ENCODE measurements at places on chromosomes 13 and 19.

- no peak for DNase-seq
These were observed 26.0 kb upstream of the UBAC2 start for GRCh38 chr13:99174533-99175100.

DNA sequence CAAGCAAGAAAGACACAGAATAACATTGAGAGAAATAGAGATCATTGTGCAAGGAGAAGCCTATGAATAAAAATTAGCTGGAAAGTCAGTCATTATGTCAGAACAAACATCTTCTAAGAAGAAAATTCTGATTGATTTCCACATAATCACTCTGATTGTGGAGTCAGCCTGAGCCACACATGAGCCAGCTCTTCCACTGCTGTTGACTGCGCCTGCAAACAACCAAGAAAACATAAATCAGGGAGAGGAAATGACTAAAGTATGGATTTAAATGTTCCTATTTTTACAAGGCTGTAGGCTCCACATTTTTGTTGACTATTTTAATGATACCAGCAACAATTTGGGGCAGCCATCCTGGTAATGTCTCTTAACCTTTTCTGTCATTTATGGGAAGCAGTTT lies 962.3 kb downstream of the EFNB2 start:
- no peak for DNase-seq

- no peak for DNase-seq
These were observed 97.9 kb downstream of the GGACT start for GRCh38 chr13:100490692-100491091.

- no peak for DNase-seq
These were observed 3.5 kb downstream of the SPINT2 start for GRCh38 chr19:38267761-38268483.

DNA sequence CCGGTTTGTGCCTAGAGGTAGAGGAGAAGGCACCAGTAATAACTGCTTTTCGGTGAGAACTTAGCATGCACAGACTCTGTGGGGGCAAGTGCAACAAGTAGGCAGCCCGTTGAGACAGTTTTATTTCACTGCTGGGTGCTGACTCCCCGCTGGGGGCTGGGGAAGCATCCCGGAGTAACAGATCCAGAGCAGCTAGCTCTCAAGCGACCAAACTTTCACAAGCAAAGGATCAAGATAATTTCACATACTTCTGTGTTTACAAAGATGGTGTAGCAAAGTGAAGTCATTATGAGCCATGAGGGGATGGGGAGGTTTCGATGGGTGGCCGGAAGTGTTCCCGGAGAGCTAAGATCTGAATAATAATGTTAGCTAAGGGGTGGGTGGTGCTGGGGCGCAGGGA lies 2.8 kb downstream of the NACC1 start:
- DNase-seq, result no peak

DNA sequence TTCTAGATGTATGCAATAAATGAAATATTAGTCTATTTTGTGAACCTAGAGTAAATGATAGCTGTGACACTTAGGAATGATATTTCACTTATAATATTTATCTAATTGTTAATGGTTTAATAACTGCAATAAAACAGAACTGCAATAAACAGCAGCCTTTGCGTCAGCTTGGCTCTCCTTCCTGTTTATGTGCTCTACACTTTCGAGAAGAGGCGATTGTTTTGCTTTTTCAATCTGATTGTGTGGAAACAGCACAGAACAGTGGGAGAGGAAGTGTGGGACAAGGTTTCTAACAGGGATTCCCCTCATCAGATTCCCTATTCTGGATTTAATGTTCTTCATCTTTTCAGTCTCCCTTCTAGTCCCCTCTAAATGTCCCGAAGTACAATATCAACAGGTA lies 17.3 kb upstream of the TRPC4 start:
- no peak for DNase-seq

DNA sequence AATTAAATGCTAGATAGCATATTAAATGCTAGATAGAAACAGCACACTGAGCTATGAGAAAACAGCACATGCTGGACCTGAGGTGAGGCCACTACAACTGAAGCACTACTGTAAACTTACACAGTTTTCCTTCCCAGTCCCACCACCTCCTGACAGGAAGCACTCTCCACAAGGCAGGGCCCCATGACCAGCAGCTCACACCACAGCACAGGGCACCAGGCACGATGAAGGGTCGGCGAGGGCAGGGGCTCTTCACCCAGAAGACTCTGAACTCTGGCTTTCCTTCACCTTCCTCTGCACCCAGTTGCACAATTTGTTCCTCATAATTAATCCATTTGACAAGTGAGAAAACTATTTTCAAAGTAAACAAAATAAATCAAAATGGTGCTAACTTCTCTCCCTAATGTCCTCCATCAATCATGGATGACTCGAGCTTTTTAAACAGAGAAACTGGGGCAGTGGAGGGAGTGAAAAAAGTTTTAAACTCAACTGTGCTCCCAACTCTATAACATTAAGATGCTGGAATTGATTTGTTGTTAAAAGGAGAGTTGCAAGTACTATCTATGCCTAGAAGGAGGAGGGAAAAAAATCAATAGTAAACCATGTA lies 568.7 kb downstream of the UQCRFS1 start:
- no peak for DNase-seq

DNA sequence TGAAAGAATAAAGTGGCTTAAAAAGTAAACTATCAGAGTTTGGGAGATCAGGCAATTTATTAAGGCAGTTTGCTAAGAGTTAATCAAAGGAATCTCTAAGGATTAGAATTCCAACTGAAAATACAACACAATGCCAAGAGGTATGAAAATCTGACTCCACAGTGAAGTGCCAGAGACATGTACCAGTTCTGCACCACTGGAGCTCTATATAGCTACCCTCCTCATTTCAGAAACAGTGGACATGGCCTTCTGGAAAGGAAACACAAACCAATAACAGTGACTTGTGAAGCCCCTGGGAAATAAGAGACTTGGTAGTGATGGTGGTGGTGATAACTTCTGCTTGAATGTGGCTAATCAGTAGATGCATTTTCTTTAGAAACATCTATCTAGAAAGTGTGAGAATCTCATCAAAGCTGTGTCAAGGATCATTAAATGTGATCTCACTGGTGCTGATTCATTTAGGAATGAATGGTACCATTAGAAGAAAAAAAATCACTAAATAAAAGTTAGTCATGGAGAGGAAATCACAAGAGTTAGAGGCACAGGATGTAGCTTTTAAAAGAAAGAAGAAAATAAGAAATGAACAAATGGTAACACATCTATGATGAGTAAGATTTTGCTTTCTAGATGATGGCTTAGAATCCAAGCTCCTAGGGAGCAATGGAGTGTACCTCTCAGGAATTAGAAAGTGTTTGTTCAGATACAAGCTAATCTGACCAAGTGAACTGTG lies 20.1 kb upstream of the N4BP2L1 start:
- no peak for DNase-seq

GRCh38 chr13:108495646-108496361 lies 133.6 kb upstream of the MYO16 start:
- DNase-seq, result no peak

DNA sequence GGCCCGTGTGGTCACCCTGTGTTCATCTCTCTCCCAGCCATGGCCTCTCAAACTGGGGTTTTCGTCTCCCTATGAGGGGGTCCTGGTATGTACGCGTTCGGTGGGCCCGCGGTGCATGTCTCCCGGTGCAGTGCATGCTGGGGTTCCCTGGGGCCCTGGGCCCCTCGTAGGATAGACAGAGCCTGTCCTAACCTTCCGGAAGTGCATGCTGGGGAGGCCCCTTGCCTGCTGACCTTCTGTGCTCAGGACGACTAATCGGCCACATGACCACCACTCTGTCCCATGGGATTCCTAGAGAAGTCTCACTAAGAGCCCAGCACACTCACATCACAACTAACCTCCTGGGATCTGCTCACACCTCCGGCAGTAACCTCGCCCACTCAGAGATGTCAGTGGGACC lies 4.9 kb upstream of the USE1 start:
- DNase-seq, result no peak

GRCh38 chr13:44713788-44714469 lies 137.8 kb upstream of the TSC22D1 start:
- no peak for DNase-seq

GRCh38 chr19:28349604-28350003 lies 863.3 kb downstream of the UQCRFS1 start:
- DNase-seq, result no peak

DNA sequence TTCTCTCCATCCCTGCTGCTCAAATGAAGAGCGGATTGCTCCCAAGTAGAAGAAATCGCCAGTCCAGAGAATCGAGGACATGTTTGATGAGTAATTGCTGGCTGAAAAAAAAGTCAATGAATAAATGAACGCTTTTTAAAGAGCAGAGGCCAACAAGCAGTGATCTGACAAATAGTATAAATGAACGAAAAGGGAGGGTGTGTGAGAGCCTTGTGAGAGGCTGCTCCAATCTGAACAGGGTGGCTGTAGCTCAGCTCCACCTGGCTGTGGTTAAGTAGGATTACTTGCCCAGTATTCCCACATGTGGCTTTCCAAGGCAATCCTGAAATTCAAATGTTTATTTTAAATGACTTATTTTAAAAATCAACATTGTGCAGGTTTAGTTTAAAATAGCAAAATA lies 117.1 kb downstream of the TSHZ3 start:
- no peak for DNase-seq

GRCh38 chr13:23889615-23890607 lies 711 bp upstream of the MIPEP start:
- DNase-seq, result no peak

- DNase-seq, result no peak
These were observed 300.1 kb downstream of the COG6 start for GRCh38 chr13:39955560-39955959.

- no peak for DNase-seq
These were observed 56.1 kb downstream of the KCNRG start for GRCh38 chr13:50071379-50071778.

DNA sequence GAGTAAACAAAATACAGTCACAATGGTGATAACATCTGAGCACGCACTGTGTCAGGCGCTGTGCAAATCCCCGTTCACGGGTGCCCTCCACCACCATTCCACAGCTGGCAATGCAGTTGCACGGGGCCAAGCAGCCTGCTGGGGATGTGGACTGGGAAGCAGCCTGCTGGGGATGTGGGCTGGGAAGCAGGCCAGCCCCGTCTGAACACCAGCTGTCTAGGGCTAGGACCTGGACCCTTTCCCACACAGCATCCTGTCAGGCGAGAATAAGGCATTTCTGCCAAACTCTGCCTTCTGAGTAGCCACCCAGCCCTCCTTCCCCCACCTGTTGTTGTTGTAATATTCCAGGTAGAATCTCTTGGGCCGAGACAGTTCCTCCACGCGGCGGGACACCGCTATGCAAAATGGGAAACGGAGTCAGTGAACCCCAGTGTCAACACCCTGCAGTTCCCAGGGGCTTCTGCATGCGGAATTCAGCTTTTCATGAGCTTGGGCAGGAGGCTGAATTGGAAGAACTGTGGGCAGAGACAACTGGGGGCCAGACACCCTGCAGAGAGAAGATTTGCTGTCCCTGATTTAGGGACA lies 27.8 kb upstream of the MIER2 start:
- DNase-seq, result no peak

All from activated CD4-positive, alpha-beta T cell treated with anti-CD3 and anti-CD28 coated beads, Interleukin-2, amount 50 U/mL, for 4 hours (primary cell).